ENCODE measurements at places on chromosomes 16 and 17. TPM values are rescaled to one million over a fixed set of nuclear protein-coding genes. Genes with fewer than 3 reads are reported as not detected.
A peak's percentile ranks its signal among the peaks of the same experiment; 100 is the strongest.

GRCh38 chr17:35668802-35669201 is 62.6 kb upstream of the RASL10B start:
- DNase-seq: no peak

Gene CLEC3A
- not detected for total RNA-seq

DNA sequence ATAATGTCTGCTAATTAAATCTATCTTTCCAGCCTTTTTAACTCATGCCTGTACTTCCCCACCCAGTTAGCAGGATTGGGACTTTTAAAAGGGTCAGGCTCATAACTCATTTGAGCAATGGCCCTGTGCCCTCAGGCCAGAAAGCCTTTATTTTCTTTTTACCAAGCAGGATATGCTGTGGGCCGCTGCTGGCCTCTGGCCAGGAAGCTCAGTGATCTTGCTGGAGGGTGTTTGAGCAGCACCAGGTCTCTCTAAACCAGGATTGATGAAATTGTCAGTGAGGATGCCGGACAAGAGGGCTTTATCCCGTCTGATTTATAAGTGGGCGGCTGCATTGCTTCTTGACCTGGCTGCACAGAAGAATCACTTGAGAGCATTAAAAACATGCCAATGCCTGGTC is 187.8 kb downstream of the RAB11FIP4 start:
- DNase-seq: peak; percentile 9

- no peak for DNase-seq
Measured at GRCh38 chr17:913207-913606, 66.4 kb downstream of the NXN start.
